ENCODE measurements at places on chromosomes 1 and 21.

- no peak for DNase-seq
Measured at GRCh38 chr1:233082778-233083550, 132.6 kb downstream of the NTPCR start.

- no peak for DNase-seq
Measured at GRCh38 chr1:107871687-107872395, 93.1 kb downstream of the VAV3 start.

DNA sequence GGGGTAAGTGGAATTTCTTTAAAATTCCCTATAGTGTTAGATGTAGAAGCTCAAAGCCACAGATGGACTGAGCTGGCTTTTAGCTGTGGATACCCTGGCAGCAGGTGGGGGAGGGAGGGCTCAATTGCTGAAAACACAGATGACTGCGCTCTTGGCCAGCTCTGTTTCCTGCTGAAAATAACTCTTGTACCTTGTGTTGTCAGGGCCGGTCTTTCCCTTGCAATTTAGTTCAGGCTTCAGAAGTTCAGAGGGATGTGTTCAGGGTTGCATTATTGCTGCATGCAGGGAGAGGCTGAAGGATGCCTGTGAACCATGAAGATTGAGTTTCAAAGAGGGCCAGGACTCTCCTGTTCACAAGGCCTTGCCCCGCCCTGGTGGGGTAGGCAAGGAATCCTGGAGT is 58.1 kb upstream of the GCLM start:
- DNase-seq = no peak

DNA sequence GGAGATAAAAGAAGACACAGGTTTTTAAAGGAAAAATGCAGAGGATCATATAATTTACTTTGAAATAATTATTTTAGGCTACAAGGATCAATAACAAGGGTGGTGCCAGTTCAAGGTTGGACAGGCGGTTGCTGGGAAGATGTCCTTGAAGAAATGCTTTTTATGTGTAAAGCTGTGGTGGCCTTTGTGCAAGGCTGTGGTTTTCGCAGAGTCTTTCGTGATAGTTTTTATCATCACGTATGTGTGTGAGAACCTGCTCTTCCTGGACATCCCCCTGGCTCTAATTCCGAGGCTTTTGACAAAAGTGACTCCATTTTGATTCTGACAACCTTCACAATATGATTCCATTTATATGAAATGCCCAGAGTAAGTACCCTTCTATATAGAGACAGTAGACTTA is 85.8 kb upstream of the COG2 start:
- no peak for DNase-seq

GRCh38 chr21:32666258-32666657 is 54.1 kb upstream of the CFAP298 start:
- no peak for DNase-seq

DNA sequence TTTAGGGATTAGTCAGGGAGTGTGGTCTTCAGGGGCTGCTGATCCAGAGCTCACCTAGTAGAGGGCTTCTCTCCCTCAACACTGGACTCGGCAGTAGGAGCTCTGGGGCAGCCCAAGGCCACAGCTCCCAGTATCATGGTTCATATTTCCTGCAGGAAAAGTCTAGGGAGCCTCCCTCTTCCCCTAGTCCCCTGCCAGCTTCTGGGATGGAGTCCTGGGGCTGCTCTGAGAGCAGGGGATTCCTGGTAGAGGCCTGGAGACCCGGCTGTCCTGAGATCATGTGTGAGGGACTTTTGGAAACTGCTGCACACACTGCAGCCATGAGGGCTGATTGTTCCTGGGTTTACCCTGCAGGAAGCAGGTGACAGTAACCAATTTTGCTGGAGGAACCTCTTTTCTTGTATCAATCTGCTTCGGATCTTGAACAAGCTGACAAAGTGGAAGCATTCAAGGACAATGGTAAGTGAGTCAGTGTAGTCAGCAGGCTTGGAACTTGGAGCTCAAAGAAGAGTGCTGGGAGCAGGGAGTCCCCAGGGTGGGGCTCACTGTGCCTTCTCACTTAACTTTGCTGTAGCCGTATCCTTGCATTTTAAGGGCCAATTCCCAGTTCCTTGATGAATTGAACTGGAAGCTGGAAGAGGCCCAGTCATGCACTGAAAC is 16.3 kb downstream of the STRIP1 start:
- no peak for DNase-seq

DNA sequence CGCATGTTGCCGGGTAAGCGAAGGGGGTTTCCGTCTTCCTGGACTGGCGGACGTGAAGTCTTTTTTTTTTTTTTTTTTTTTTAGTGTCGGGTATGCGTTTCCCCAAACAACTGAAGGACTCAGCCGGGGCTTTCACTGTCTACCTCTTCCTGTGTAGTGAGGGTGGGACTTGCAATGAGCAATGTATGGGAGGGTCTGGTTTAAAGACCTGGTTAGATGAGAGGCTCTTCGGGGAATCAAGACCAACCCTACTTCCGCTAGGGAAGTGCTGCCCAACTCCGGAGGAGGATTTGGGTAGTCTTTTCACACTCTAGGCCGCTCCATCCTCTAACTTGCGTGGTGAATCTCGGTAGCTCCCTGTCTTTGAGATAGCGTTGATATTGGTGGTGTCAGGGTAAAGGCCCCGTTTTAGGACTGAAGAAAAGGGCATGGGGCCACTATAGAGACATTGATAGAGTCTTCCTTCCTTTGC is 754 bp downstream of the PRRC2C start:
- peak; percentile 55 for DNase-seq
